Stimulated activated CD8-positive, alpha-beta memory T cell treated with anti-CD3 and anti-CD28 coated beads, Interleukin-4, amount 100 ng/mL, for 1 hour (primary cell): ENCODE measurements at places on chromosomes 7 and 10.

DNA sequence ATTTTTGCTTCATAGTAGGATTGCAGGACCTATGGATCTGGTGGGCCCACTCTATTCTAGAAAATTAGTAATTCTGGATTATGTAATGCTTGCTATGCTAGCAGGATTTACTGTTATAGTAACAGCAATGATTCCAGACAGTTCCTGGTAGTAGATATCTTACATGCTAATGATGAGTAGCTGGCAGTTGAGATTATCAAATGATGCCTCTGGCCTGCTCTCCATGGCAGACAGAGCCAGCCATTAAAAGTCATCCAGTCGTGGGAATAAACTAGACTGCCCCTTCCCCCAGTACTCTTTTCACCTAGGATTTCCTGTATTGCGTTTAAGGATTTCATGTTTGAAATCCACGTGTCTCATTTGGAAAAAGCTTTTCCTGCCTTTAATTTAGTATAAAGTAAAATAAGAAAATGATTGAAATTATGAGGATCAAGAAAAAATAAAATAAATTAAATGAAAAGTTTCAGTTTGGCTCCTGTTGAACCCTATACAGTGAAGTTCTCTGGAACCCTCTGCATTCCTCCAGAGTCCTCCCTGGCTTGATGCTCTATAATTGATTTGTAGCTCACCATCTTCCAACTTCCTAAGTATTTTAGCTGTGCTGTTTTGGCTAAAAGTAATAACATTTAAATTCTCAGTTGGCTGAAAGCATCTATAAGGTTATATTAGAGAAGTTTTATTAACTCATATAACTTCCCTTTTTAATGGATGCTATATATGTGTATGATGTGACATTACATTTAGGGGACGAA, 14.6 kb downstream of the UMAD1 start:
- DNase-seq = no peak

- no peak for DNase-seq
These were observed 9.3 kb upstream of the AKR1D1 start for GRCh38 chr7:138066954-138067394.

- DNase-seq = no peak
These were observed 493.1 kb downstream of the REEP3 start for GRCh38 chr10:64014281-64014680.

DNA sequence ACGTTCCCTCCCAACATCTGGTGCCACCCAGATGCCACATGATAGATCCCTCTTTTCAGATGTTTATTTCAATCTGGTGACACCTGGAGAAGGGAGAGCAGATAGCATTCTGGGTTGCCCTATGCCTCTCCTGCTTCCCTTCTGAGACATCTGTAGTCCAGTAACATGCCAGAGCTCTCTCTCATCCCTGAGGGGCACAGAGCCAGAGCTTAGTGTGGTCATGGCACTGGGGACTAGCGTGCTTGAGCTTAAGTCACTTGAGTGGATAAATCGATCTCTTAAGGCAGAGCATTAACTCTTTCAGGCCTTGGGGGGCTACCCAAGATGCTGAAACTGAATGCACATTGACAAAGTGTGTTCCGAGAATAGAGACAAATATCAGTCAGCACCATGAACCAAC, 47.9 kb downstream of the WNT2 start:
- no peak for DNase-seq

GRCh38 chr7:11193131-11193867, 219.6 kb downstream of the PHF14 start:
- DNase-seq = no peak

DNA sequence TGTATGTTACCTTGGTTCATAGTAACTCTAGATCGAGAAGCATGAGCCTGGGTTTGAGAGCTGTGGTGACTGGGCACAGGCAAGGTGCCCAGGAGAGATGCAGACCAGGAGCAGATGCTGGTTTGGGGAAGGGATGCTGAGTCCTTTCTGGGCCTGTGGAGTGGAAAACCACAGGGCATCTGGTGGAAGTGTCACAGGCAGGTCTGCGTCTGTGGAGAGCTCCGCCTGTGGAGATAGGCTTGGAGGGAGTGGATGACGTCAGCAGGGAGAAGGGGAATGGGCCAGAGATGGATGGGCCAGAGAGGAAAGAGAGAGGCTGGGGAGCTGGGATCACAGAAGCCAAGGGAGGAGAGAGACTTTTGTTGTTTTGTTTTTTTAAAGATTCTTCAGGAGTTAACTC, 14.8 kb downstream of the CYP26A1 start:
- DNase-seq = no peak

DNA sequence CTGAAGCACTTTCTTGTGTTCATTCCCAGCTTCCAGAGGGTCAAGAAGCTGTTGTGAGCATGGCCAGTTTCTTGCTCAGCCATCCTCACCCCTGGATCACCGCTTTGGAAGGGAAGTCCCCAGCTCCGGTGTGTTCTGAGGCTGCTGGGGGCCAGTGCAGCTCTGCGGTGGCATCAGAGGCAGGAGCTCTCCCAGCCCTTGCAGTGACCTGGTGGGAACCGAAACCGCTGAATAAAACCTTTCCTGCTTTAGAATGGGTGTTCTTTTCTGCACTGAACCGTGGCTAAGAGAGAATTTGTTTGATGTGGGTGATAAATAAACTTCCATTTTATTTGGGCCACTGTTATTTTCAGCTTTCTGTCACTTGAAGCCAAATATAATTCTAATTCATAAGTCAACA, 450.9 kb upstream of the VSTM2A start:
- DNase-seq = no peak

DNA sequence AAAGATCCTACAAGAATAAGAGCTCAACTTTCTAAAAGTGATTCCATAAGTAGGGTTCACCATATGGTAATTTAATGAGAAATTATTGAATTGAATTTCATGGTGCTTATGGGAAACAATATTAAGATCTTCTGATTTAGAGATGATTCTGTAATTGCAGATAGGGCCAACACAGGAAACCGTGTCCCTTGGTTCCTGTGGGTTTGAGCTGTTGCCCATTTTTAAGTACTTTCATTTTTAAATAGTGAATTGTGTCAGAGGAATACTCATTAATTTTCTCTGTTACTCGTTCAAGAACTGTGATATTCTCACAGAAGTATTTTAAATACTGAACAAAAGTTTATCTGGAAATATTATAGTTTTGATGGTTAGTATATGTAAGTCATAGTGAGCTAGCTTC, 129.2 kb downstream of the SRI start:
- DNase-seq = no peak

GRCh38 chr10:52316500-52316899, 2.4 kb downstream of the DKK1 start:
- no peak for DNase-seq

- no peak for DNase-seq
These were observed 22.9 kb upstream of the INSIG1 start for GRCh38 chr7:155274633-155275355.

DNA sequence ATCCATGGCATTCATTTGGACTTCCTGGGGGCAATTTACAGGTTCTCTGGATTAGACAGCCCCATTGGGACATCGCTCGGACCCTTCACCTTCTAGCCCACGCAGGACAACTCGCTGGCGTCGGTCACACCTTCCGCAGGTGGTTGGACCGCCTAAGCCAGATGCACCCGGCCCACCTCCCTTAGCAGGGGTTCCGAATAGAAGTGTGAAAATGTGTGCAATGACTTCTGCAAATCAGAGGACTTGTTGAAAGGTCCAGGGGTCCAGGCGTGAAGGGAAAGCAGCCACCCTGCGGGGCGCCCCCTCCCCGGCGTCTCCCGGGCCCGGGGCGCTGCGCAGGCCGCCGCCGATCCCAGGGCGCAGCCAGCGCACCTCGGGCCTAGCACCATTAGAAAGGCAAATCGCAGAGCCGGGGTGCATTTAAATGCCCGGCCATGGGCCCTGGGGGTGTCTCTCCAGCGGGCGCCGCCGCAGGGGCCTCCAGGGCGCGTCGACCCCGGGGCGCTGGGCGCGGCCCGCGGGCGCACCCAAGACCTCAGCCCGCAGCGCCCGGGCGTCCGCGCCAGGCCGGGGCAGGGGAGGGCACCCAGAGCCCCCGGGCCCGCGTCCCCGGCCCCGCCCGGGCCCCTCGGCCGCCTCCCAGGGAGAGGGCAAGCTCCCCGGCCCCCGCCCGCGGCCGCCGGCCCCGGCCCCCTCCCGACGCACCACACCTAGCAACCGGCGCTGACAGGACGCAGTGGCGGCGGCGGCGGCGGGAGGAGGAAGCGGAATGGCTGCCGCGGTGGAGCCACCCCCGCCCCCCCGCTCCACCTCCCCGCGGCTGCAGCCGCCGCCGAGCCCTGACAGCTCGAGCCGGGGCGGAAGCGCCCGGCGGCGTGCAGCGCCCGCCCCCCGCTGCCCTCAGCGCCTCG, 1.2 kb downstream of the JAZF1 start:
- peak; percentile 55 for DNase-seq

DNA sequence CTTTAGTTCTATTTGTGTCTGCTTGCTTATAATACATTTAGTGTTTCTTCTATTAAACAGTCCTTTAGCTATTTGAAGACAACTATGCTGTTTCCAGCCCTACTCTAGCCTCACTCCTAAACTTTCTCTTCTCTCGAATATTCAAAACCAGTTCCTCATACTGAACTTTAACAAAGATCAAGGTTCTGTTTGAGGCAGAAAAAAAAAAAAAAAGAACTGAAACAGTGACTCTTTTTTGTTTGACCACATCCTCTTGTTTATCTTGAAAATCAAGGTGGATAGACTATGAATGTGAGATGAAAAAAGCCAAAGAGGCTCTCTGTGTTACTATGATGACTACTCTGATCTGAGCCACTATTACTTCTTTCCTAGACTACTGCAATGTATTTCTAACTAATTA, 154.3 kb downstream of the ZNF365 start:
- DNase-seq = no peak

DNA sequence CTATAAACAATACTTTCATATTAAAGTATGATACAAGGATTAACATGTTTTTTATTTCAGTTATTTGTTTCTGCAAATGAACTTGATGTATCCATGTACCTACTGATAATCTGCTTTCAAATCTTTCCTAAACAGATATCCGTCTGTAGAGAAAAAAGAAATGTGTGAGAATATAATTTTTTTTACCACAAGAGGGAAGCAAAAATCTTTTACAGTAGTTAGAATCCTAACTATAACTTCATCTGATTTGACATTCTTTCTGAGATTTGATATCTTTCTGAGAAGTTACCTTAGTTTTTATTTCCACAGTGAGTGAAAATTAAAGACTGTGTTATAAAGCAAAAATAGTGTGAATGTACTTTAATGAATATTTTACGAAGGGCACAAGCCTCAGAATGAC, 203.9 kb upstream of the PCLO start:
- no peak for DNase-seq

- DNase-seq = no peak
These were observed 74.7 kb downstream of the CXCL12 start for GRCh38 chr10:44309939-44310761.

- DNase-seq = no peak
These were observed 35.8 kb upstream of the LYZL1 start for GRCh38 chr10:29252811-29253689.

DNA sequence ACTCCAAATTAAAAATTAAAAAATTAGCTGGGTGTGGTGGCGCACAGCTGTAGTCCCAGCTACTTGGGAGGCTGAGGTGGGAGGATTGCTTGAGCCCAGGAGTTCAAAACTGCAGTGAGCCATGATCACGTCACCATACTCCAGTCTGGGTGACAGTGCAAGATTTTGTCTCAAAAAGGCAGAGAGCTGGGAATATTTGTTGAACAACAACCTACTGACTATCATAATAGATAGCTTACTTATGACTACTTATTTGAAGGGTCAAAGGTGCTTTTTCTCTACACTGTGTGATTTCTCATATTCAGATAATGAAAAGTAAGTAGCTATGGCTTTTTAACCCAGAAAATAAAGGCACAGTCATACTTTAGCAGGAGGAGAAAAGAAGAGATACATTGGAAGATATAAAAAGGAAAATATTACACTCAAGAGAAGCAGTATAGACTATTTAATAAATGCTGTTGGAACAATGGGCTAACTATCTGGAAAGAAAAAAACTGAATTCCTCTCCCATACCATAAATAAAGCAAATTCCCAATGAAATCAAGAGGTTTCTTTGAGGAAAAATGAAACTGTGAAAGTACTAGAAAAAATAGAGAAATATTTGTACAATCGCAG, 6.7 kb downstream of the GSDME start:
- no peak for DNase-seq

- DNase-seq = no peak
These were observed 6.1 kb downstream of the CYP2W1 start for GRCh38 chr7:988963-989529.

DNA sequence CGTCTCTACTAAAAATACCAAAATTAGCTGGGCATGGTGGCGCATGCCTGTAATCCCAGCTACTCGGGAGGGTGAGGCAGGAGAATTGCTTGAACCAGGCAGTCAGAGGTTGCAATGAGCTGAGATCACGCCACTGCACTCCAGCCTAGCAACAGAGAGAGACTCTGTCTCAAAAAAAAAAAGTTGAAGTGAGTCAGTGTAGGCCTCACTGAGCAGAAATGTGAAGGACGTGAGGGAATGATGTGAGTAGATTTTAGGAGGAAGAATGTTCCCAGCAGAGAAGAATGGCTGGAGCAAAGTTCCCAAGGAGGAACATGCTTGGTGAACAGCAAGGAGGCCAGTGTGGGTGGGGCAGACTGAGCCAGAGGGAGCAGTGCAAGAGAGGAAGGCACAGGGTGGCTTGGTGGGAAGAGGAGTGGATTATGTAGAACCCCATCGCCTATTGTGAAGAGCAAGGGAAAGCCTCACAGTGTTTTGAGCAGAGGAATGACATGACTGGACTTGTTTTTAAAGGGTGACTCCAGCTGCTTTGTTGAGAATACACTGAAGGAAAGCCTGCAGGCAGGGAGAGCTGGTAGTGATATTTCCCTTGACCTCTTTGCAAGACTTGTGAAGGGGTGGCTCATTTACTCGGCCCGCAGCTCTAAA, 708.7 kb downstream of the SUGCT start:
- DNase-seq = no peak

DNA sequence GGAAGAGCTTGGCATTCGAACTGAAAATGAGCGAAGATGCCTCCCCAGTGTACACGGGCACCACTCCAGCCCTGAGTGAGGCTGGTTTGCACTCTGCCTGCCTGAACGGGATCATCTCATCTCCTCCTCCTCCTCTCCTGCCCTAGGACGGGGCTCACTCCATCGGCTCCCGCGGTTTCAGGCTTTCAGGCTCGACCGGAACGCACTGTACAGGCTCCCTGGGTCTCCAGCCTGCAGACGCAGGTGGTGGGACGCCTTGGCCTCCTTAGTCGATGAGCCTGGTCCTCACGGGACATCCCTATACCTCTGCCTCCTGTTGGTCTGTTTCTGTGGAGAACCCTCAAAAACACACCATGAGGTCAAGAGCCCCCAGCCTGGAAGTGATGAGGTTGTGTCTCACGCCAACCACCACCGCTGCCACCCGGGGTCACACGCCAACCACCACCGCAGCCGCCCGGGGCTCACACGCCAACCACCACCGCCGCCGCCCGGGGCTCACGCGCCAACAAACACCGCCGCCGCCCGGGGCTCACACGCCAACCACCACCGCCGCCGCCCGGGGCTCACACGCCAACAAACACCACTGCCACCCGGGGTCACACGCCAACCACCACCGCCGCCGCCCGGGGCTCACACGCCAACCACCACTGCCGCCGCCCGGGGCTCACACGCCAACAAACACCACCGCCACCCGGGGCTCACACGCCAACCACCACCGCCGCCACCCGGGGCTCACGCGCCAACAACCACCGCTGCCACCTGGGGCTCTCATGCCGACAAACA, 56.3 kb downstream of the FOXL3 start:
- DNase-seq = no peak

GRCh38 chr10:47243791-47244190, 56.2 kb upstream of the GDF10 start:
- DNase-seq = no peak

GRCh38 chr10:96758423-96758822, 38.1 kb upstream of the PIK3AP1 start:
- DNase-seq = no peak
